Hematopoietic multipotent progenitor cell treated with erythropoietin and hydrocortisone succinate and interleukin-3 and kit ligand, for 6 days (in vitro differentiated cells): ENCODE measurements at places on chromosomes 3 and 15.

GRCh38 chr3:128473737-128474136, 7.0 kb upstream of the DNAJB8 start:
- DNase-seq, result no peak

DNA sequence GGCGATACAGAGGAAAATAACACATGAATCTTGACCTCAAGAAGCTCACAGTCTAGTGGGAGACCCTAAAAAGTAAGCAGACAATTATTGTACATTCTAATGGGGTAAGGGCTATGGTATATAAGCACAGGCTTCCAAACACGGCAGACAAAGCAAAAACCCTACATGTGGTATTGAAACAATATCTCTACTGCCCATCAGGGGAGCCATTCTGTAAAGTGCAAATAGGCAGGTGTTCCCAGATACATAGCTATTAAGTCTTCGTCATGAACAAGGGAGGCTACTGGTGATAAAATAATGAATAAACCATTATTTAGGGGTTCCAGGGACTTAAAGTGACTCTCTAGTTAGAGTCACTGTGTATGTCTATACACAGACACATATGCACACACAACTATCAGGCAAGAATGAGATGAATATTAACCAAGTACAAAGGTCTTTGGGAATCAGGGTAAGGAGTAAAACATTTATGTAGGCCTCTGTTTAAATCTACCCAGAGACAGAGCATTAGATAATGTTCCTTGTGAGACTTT, 38.7 kb upstream of the ASB14 start:
- DNase-seq, result no peak

DNA sequence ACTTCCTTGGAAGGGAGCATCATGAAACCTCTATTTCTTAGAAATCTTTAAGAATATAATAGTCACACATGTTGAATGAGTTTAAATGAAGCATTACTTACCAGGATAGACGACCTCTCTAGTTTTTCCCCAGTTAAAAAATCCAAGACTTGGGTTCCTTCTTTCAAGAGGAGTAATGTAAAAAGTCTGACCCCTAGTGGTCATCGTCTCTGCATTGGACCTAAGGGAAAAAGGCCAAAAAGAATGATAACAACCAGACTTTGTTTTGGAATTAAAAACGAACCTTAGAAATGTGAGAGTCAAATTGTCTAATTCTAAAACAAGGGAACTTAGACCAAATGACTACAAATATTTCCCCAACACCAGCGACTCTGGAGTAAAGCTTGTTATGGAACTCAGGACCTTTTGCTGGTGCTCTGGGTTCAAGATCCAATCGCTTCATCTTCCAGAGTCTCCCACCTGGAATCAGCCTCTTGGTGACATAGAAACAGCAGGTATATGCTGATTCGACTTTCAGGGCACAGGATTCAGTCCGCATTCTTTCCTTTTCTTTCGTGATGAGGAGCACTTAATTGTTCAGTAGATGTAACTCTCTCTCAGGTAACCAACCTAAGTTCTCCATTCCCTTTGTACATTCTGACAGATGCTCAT, 214.8 kb upstream of the TPRG1 start:
- peak; percentile 85 for DNase-seq

GRCh38 chr3:8709801-8710507, 23.6 kb upstream of the CAV3 start:
- no peak for DNase-seq

GRCh38 chr15:86183596-86184491, 104.2 kb downstream of the AGBL1 start:
- DNase-seq, result no peak

- peak; percentile 61 for DNase-seq
These were observed 38.1 kb downstream of the OXNAD1 start for GRCh38 chr3:16303037-16303575.

- DNase-seq, result no peak
These were observed 453.4 kb downstream of the OCA2 start for GRCh38 chr15:27645672-27646071.

DNA sequence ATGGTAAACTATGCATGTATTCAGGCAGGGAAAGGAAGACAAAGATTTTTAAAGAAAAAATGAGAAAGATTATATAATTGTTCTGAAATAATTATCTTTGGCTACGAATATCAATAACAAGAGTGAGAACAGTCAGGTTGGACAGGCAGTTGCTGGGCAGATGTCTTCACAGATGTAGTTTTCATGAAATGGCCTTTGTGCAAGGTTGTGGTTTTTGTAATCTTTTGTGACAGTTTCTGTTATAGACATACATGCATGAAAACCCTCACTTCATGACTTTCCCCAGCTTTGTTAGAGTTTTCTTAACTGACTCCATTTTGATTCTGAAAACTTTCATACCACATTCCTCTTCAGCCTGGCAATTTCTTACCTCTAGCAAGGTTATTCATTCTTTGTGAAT, 34.9 kb upstream of the SLC25A36 start:
- peak; percentile 45 for DNase-seq

GRCh38 chr3:53192608-53193007, 31.6 kb downstream of the PRKCD start:
- DNase-seq, result no peak

GRCh38 chr3:53833700-53834099, 12.5 kb downstream of the CHDH start:
- DNase-seq, result no peak

GRCh38 chr3:132787616-132788300, 65.5 kb upstream of the NPHP3 start:
- no peak for DNase-seq

DNA sequence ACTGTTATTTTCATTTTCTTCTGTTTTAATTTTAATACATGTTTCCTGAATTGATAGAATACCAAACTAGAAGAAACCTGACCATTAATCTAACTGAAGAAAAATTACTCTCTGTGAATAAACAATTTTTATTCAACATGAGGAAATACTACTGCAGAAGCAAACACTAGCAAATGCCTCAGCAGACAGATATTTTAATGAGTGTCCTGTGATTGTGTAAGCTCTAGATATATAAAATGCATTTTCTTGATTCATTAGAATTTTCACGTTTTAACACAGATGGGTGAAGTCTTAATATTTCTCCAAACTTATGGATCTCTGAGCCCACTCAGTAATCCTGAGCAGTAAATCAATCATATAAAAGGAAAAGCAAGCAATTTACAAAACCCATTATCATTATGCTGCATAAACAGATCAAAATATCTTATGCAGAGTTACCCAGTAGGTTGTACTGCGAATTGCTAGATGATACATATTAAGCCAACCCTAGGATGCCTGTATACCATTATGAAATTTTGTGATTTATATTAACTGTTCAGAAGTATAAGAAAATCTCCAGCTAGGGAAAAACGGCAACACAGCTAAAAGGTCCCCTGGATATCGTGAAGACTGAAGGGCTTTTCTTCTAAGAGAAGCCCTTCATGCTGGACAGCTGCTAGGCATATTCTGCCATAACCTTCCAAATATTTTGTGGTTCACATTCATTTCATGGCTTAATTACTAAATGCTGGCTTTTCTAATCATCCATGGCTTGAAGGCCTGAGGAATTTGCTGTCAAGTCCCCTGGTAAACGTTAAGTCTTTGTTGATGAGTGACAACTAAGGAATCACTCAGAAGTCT, 157.7 kb upstream of the TGFBR2 start:
- no peak for DNase-seq

DNA sequence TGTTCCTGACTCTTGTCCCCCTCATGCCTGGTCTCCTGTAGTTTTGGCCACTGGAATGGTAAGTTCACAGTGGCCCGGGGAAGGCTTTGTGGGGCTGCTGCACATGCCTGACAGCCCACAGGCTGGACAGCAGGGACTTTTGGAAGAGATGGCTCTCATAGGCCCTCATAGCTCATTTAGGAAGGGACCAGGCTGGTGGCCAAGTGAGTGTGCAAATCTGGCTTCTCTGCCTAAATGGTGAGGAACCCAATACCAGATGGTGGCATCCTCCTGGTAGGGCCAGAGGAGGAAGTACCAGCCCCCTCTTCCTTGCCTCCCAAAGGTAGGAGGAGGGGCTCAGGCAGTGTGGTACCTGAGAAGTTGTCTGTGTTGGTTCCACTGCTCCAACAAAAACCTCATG, 25.6 kb downstream of the ALPK3 start:
- no peak for DNase-seq

DNA sequence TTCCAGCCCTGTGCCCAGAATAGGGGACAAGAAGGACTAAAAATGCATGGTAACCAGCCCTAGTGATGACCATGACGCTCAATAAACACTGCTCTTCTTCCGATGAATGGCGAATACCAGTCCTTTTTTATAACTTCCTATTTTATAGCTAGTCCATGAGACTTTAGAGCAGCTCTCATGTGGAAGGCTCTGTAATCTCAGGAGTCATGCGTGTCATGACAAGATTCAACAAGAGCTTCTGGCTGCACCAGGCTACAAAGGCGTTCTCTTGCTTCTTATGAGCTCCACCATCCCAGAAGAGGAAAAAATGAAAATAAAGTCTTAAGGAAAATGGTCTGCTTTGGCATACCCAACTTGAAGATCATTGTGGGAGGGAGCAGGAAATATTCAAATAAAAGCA, 141.0 kb downstream of the TMCO5A start:
- DNase-seq, result no peak

- peak; percentile 62 for DNase-seq
These were observed 9.8 kb downstream of the ANKRD28 start for GRCh38 chr3:15787941-15788340.

DNA sequence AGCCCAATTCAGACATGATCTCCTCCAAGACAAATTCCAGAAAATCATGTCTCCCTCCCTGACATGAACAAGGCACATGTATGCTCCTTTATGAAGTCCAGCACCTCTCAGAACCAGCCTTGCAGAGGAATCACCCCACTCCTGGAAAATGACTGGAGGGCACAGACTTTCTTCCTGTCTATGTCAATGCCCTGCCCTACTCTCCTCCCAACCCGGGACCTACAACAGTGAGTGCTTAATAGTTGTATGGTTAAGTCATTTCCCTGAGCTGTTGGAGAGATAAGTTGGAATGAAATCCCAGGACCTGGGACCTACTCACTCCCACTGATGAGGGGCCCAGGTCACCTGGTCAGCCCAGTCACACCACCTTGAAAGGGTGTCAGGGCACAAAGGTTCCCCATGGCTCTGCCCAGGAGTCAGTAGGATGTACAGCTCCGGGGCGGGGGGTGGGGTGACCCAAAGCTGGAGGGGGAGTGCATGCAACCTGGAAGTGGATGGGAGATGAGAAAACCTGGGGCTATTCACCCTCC, 80.1 kb upstream of the HERC1 start:
- no peak for DNase-seq

DNA sequence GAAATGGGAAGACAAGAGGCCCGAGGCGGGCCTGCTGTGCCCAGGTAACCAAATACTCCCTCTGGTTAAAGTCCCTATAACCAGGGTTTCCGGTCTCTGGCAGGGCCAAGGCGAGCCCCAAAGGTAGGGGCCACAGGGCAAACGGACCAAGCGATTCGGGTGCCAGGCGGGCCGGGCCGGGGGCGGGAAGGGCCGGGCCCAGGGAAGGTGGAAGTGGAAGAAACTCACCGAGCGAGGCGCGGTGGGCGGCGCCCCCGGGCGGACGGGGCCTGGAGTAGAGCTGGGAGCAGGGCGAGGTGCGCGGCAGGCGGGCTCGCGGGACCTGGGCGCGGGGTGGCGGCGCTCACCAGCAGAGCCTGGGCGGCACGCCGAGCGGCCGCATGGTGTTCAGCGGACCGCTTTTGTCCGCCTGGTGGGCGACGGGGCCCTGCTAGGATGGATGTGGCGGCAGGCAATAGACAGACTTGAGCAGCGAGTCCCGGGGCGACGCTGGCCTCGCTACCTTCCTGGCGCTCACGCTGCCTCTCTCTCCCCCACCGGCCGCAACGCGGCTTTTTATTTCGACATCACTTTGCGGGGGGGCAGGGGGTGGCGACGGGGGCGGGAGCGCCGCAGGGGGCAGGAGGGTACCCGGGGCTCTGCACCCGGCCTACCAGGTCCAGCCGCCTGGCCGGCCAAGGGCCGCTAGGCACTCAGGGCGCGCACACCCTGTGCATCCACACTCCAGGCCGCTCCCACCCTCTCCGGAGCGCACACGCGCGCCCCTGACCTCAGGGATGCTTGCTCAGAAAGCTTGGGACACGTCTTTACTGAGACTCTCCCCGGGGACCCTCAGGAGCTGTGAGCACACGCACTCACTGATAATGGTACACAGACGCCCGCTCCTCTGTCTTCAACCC, at the start of gene GATA2:
TSS of gene GATA2 (minus strand) at position 531 of the 899 bp plus-strand sequence. CDS start 6,170 bp downstream, outside the sequence.
- peak; percentile 72 for DNase-seq

- DNase-seq, result peak; percentile 57
These were observed 435 bp downstream of the RAB27A start for GRCh38 chr15:55289011-55289745.

DNA sequence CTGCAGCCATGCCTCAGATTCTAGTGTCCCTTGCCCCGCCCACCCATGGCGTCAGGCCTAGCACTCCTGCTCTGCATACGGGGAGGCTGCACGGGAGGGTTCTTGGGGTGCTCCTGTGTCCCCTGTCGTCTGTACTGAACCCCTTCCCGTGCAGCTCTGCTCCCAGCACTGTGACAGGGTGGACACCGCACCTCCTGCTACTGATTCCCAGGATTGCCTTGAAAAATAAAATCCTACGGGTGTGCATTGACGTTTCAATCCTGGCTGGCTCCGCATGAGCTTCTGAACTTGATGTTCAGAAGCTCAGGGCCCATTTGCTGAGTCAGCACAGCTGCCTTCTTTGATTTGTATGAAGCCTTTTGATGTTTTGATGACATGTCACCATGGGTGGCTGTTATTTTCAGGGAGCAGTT, 176.4 kb downstream of the APBA2 start:
- no peak for DNase-seq

- DNase-seq, result no peak
These were observed 11.8 kb upstream of the CYFIP1 start for GRCh38 chr15:22992024-22992326.

DNA sequence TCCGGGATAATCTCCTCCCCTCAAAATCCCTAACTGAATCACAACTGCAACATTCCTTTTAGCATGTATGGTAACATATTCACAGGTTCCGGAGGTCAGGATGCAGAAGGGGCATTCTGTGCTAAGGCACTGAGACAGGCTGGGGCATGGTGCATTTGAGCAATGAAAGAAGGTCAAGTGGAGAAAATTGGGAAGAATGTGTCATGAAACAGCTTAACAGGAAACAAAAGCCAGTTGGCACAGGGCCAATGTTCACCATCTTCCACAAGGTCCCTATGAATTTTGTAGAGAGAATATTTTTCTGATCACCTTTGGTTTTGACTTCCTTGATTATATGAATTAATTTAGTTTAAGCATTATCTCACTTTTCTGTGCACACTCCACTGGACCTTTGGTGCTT, 587.7 kb upstream of the NR2F2 start:
- DNase-seq, result no peak
